ENCODE measurements at places on chromosomes 3 and 15. TPM values are rescaled to one million over a fixed set of nuclear protein-coding genes. Genes with fewer than 3 reads are reported as not detected.

The NR1D2 gene
- total RNA-seq, result 85.2 TPM

The LRRC58 gene
- total RNA-seq, result 21.1 TPM

DNA sequence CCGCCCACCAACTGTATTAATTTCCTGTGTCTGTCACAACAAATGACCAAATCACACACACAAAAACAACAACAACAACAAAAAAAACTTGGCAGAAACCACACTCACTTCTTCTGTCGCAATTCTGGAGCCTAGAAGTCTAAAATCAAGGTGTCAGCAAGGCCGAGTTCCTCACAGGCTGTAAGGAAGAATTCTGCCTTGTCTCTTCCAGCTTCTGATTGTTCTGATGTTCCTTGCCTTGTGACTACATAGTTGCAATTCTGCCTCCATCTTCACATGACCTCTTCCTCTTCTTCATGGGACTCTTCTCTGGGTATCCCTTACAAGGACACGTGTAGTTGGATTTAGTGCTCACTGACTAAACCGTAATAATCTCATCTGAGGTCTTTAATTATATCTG, 61.4 kb downstream of the IL12A start:
- DNase-seq, result no peak

The C3orf20 gene
- not detected for total RNA-seq

DNA sequence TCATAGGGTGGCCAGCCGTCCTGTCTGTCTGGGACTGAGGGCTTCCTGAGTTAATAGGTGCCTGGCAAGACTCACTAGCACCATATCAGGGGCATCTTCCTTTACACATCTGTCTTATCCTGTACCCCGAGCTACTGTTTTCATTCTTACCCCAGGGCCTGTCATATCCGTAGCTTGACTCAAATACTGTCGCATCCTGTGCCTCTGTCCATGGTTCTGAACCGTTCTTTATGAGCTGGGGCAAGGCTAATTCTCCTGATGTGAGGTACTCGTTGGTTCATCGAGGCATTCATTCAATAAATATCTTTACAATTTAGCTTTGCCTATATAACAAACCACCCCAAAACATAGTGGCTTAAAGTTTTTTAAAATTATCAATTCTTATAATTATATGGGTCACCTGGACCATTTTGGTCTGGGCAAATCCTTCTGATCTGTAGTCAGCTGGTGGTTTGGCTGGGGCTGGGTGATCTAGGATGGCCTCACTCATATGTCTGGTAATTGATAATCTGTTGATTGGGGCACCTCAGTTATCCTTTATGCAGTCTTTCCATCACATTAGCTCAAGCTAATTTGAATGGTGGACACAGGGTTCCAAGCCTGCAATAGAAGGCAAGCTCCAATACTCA, 121.2 kb downstream of the TLE3 start:
- peak; percentile 53 for DNase-seq

The UPK1B gene
- total RNA-seq, result not detected

The UBE2E2 gene
- 86.8 TPM for total RNA-seq

GRCh38 chr15:71426792-71427191, 311.5 kb downstream of the THSD4 start:
- no peak for DNase-seq

- DNase-seq, result no peak
Observed at GRCh38 chr3:160390565-160391138, 8.4 kb downstream of the IFT80 start.

DNA sequence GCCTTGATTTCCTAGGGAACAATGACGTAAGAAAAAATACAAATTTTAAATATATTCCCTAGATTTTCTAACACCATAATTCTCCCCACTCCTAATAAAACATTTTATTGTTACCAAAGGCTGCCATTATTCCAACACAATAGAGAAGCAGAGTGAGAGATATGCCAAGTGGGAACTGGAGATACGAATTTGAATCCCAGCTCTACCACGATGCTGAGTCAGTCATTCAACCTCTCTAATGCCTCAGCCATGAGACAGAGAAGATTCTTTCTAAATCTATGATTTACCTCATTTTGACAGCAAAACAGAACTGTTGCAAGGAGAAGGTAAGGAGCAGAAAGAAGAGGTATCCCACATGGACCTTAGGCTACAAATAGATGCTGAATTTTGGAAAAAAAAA, 112.5 kb downstream of the IGF2BP2 start:
- peak; percentile 42 for DNase-seq

The NCKIPSD gene
- 15.4 TPM for total RNA-seq

The CHCHD6 gene
- 11.1 TPM for total RNA-seq

DNA sequence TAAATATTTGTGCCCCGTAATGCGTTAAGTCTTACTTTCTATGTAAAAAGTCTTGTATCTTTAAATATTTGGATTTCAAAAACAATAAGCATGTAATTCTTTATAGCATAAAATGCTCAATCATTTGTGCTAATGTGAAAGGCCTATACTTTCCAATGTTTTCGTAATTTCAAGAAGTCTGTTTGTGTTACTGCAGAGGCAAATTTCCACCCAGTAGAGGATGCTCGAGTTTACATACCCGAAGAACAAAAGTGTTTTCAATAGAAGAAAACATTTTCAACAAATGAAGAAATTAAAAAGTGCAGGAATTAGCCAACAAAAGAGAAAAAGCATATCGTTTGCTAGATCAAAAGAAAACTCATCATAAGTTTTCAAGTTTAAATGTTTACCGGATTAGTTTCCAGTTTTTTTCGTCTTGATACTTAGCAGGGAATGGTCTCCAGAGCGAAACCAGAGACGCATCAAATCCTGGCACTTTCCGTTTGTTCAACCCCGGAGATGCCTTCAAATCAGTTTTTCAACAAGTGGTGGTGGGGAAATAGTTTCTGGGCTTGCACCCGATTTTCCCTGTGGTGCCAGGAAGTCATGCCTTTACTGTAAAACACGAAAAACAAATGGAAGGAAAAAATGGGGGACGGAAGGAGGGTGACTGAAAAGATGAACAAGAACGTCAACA, 1.0 kb downstream of the CGGBP1 start:
- DNase-seq, result peak; percentile 52

The ANKRD34C gene
- total RNA-seq, result not detected

The CCNL1 gene
- 219 TPM for total RNA-seq

- DNase-seq, result no peak
Observed at GRCh38 chr15:57747206-57747896, 40.8 kb downstream of the POLR2M start.

DNA sequence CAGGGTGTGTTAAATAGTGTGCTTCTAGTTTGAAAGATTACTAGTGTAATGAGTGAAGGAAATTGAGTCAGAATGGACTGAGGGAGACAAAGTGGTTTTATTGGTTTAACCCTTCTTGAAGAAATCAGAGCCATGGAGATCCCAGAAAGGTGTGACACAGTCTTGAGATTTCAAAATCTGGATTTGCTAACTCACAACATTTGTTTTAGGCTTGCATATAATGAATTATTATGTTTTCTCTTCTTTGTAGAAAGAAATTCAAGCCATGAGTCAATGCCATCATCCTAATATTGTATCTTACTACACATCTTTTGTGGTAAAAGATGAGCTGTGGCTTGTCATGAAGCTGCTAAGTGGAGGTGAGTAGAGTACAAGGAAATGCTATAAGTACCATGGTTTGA, 25.1 kb downstream of the OXSR1 start:
- DNase-seq, result no peak

DNA sequence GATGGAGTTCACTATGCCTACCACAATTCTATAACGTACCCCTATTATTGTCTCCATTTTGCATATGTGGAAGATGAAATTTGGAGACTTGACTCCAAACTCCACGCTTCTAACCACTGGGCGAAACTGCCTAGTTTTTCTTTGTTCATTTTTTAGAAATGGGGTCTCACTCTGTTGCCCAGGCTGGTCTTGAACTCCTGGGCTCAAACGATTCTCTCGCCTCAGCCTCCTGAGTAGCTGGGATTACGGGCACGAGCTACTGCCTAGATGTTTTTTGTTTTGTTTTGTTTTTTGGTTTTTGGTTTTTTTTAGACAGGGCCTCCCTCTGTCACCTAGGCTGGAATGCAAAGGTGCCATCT, 584 bp upstream of the RPL32 start:
- no peak for DNase-seq

DNA sequence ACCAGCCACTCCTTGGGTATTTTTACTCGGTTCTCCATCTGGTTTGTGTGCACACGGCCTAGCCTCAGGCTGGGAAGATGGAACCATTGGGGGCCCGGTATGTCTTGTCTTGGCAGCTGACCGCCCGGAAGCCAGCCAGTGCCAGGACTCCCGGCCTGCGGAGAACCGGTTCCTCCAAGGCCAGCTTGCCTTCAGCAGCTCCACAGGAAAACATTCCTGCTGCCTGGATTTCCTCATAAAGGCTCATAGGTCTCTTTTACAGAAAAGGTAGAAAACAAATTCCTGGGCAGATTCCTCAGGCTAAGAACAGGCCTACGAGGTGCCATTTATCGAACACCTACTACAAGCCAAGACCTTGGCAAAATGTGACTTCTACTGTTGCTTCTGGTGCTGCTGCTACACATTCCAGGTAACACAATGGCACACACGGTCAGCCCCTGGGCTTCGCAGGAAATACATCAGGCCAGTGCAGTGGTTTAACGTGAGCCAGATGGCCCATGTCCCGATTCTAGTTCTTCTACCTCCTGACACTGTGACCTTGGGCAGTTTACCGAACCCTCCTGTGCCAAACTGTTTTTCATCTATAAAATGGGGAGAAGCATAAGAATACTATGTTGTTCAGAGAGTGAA, 141.8 kb downstream of the OPA1 start:
- no peak for DNase-seq

- no peak for DNase-seq
Observed at GRCh38 chr15:68303560-68304436, 26.3 kb downstream of the FEM1B start.

- DNase-seq, result no peak
Observed at GRCh38 chr3:143247073-143247472, 127.5 kb downstream of the CHST2 start.

DNA sequence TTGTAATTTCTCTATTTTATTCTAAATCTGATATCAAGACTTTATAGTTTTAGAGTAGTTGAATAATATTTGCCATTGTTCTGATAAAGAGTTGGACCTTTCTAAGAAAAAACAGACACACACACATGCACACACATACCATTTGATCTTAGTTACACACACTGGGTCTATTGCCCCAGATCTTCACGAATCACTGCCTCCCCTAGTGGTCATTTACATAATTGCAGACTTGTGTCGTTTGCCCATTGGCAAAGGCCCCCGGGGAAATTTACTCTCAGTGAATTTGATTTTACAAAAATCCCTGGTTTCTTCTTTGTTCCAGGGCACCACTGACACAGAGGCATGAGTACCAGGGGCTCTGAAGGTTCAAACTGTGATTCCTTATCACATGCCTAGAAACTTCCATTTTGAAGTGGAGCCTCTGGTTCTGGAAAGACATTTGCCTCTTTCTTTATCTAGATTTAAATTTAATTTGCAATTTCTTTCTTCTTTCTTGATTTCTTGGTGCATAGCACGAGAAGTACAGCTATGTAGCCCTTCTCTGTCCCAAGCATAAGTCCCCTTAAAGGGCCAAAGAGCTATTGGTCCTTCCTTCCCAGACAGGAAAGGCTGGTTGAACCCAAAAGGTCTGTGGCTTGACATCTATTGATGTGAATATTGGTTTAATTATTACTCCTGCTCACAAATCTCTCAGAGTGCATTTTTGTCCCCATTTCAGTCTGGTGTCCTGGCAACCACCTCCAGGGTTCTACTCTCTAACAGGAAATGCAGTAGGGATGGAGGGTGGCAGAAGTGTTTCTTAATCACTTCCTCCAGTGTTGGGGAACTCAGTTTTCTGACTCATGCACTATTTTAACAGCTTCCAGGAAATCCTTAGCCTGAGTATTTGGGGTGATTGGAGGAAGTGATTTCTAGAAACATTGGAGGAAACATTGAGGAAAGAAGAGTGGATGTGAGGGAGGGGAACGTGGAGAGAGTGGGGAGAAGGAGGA, 32.4 kb upstream of the SLC6A11 start:
- DNase-seq, result peak; percentile 12

DNA sequence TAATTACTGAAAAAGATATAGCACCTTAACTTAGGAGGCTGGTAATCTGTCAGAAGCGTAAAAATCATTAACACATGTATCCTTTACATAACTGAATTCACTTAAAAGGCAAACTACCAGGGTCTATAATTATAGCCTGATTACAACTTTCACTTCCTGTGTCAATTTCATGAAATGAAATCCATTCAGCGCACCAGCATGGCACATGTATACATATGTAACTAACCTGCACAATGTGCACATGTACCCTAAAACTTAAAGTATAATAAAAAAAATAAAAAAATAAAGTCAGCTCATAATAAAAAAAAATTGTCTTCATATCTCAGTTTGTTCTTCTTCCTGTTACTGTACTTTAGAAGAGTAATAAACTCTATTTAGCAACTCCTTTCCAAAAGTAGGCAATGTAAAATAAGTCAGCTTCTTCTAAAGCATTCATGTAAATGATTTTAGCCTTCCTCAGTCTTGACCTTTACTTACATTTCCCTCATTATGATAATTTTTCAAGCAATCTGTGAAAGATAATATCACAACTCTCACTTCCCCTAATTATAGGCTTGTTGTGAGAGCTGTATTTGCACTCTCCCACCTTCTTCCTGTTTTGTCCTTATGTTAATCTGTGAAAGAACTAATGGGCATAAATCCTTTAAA, 50.1 kb downstream of the KBTBD8 start:
- DNase-seq, result no peak

DNA sequence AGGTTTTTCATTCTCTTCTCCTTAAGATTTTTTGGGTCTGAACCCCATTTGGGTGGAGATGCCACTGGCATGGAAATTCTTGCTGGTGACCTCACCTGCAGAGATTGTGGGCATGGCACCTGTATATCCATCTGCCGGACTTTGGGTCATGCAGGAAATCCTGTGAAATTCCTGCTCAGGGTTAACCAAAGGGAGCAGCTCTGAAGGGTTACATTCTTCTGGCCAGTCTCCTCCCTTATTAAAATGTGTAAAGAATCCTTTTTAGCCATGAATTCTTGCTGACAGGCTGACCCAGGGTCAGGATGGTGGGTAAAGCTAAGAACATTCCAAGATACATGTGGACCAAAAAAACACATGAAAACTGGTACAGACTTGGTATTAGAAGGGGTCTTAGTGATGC, 27.4 kb downstream of the ARHGEF26 start:
- DNase-seq, result no peak

DNA sequence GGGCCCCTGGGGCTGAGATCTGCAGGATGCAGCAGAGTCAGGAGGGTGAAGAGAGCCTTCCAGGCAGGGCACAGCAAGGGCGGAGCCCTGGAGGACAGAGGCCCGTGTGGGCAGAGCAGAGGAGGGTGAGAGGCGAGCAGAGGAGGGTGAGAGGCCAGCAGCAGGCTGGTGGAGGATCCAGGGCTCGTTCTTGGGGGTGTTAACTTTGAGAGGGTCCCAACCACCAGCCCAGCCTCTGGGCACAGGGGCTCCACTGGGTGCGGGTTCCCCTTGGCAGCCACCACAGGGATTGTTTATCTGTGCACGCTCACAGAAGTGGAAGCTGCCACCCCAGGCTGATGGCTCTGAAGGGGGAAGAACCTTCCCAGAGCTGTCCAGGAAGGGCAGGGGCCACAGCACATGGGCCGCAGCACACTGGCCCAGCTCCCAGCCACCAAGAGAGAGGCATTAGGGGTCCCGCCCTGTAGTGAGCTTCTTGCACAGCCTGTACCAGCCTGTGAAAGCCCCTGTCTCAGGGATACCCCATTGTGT, 9.3 kb upstream of the PLXND1 start:
- no peak for DNase-seq

The UROC1 gene
- total RNA-seq, result not detected

The LRRC57 gene
- 13.9 TPM for total RNA-seq
